ENCODE measurements at places on chromosomes 1 and 21.

- DNase-seq, result no peak
Observed at GRCh38 chr1:226216056-226216455, 7.4 kb upstream of the MIXL1 start.

- DNase-seq, result no peak
Observed at GRCh38 chr1:88039240-88039639, 644.8 kb upstream of the PKN2 start.

GRCh38 chr1:230867903-230868735, at the start of gene C1orf198:
C1orf198 (minus strand) TSS chr1:230868521; CDS start chr1:230868512, 9 bp downstream.
- peak; percentile 27 for DNase-seq

- DNase-seq, result no peak
Observed at GRCh38 chr21:42225571-42226155, 6.7 kb downstream of the ABCG1 start.

DNA sequence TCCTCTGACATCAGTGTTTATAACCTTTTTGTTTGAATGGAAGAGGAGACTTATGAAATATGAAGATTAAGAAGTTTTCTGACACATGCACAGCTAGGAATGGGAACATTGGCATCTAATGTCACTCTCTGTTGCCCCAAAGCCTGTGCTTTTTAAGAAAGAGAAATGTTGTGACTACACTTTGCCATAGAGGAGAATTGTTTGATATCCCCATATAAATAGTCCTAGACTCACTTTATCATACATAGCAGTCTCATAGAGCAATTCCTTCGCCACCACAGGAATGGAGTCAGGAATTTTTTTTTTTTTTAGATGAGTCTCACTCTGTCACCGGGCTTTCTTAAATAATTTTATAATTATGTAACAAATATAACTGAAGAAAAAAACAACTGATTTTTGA, 1.5 kb downstream of the KRTAP21-3 start:
- DNase-seq, result no peak

- DNase-seq, result no peak
Observed at GRCh38 chr1:114457675-114458236, 53.2 kb downstream of the TRIM33 start.

DNA sequence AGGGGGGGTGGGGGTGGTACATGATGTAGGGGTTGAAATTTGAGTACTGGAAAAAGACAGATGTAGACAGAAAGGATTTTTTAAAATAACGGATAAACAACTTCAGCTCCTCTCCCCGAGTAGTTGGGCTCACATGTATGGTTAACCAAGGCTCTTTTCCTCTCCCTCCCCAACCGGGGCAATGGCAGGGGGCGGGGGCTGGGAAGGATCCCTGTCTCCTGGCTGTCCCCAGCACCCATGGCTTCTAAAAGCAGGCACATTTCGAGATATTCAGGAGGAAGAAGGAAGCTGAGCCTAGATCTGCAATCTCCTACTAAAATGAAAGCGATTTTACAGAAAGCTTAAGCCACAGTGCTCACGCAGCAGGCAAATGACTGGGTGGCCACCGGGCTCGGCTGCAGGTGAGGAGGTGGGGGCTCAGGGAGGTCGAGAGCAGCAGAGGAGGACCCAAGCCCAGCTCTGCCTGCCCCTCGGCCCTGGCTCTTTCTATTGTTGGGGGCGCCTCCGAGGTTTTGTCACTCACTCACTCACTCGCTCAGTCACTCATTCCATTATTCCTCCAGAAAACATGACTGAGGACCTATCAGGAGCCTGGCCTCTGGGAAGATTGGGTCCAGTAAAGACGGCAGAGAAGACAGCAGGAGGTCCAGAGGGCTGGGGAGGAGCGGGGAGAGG, 573.3 kb downstream of the PTPRU start:
- DNase-seq, result no peak

DNA sequence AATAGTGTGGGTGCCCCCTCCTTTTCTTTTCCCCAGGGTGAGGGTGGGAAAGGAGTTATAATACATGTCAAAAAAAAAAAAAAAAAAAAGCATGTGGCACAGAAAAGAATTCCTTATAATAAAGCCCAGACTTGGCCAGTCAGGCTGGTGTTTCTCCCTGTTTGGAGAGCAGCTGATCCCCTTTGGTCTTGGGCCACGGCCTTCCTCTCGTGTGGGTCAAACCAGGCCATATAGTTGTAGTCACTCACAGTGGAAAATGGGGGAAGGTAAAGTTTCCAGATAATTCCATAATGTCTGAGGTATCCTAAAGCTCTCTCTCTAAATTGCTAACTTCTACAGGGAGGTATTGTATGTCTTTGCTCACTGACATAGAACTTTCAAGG, 22.0 kb downstream of the CLIC6 start:
- DNase-seq, result no peak

- DNase-seq, result no peak
Observed at GRCh38 chr1:211737115-211738035, 62.0 kb upstream of the NEK2 start.

DNA sequence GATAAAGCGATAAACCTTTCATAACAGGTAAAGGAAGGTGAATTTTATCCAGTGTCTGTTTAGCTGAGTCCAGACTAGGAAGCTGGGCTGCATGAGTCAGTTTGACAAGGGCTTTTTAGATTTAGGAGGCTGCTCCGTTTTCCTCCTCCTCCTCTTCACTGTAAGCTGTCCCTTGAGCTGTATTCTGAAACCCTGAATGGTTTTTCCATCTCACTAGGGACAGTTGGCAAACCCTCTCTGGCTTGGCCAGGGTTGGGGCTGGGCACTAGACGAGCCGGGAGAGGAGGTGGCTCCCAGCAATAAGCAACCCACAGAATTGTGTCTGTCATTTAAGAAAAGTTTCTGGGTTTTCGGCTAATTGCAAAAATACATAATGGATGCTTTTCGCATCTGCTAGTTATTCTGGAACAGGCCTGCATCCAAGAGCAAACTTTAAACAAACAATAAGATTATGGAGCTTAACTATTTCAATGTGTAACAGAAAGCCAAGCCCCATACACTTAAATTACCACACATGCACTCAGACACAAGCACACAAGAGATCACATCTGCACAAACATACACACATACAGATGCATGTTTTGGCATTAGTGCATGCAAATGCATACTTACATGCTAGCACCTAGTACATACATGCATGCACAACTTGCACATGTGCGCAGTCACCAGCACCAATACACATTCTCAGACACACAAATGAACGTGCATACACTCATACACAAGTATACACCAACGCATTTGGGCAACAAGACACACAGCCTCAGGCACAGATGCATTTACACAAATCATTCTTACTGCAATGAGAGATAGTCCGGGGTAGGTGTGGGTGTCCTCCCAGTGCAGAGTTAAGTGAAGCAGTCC, 27.8 kb upstream of the FOXE3 start:
- DNase-seq, result no peak

- peak; percentile 33 for DNase-seq
Observed at GRCh38 chr1:165371588-165372225, 15.2 kb upstream of the LMX1A start.

DNA sequence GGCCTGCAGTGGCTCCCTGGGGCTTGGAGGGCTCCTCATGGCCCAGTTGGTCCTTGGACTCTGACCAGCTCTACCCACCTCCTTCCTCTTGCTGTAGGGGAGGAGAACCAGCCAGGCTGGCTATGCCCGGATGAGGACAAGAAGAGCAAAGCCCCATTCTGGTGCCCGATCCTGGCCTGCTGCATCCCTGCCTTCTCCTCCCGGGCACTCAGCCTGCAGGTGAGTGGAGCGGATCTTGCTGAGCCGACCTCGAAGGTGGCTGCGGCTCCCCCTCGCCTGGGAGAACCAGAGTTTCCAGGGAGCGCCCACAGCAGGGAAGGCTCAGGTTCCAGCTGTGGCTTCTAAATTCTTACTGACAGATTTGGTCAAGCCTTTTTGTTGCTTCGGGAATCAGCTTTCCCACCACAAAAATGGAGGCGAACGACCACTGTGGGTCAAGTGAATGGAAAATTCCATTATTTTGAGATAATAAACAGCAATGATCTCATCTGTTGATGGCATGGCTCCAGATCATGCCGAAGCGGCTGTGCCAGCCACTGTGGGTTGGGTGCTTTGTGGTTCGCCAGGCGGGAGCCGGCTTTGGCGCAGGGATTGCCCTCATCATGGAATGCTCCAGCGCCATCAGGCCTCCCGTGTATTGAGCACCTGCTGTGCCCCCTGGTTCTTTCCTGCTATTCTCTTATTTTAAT, 106.5 kb upstream of the ACTL8 start:
- DNase-seq, result no peak

GRCh38 chr1:24765308-24765988, 20.2 kb downstream of the CLIC4 start:
- peak; percentile 24 for DNase-seq

GRCh38 chr1:119565131-119565772, 58.2 kb downstream of the HSD3B1 start:
- peak; percentile 18 for DNase-seq

GRCh38 chr1:180192172-180192571, 37.5 kb downstream of the QSOX1 start:
- peak; percentile 22 for DNase-seq

DNA sequence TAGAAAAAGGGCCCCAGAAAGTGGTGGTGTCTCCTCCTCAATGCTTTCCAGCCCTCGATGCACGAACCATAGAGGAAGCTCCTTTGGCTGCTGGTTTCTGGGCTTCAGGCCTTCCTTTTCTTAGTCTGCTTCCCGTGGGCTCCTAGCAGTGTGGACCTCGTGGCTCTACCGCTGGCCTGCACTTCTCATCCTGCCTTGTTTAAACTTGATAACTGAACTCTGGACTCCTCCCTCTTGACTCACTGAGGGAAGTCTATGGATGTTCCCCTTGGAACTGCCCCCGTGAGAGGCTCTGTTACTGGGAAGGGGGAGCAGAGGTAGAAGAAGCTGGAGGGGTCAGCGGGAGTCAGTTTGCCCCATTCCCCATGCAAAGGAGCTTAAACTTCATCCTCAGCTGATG, 75.3 kb upstream of the WDR26 start:
- DNase-seq, result no peak
